ENCODE measurements at places on chromosomes 3 and 15.

GRCh38 chr3:31629054-31629453 lies 96.3 kb downstream of the STT3B start:
- DNase-seq = no peak

GRCh38 chr3:151931171-151931570 lies 57.7 kb downstream of the SUCNR1 start:
- DNase-seq = no peak

- peak; percentile 62 for DNase-seq
Measured at GRCh38 chr3:158731938-158732855, at the start of gene RARRES1. Gene RARRES1 (minus strand): TSS chr3:158732457. CDS start chr3:158732415, 42 bp downstream.

DNA sequence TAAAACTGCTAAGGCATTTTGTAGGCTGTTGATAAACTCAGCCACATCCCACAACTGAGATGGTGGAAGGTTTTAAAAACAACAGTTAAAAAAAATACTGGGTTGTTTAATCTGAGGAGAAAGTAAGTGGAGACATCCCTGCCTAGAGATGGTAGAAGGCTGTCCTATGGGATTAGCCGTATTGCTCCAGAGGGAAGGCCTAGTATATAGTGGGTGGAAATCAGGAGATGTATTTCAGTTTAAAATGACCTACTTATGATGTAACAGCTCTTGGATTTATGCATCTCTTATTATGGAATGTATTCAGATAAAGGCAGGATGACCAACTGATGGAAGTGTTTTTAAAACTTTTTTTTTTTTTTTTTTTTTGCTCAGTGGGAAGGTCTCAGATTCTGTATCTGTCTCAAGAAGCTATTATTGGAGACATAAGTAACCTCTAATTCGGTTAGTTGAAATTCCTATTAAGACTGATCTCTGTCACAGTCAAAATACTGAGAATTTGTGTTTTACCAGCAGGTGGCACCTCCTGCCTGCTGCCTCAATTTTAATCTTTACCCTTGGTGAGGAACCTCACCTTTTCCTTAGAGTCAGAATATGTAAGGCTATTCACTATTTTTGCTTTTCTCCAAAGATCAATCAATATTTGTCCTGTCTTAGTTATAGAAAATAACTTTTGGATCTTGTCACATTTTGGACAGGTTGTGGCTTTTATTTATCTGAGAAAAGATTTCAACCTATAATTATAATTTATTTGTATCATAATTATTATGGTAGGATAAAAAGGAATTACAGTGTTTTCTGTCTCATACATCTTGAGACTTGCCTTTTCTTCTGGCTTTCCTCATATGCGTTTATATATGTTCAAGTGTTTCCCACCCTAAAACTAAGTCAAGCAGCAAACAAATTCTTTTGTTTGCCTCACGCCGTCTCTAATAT lies 63.0 kb downstream of the VPS8 start:
- peak; percentile 20 for DNase-seq

GRCh38 chr3:105752791-105753415 lies 115.9 kb downstream of the CBLB start:
- DNase-seq = peak; percentile 45

GRCh38 chr3:42503957-42504333 lies 1.5 kb downstream of the VIPR1 start:
- no peak for DNase-seq

GRCh38 chr3:98890965-98891910 lies 10.3 kb downstream of the DCBLD2 start:
- no peak for DNase-seq

DNA sequence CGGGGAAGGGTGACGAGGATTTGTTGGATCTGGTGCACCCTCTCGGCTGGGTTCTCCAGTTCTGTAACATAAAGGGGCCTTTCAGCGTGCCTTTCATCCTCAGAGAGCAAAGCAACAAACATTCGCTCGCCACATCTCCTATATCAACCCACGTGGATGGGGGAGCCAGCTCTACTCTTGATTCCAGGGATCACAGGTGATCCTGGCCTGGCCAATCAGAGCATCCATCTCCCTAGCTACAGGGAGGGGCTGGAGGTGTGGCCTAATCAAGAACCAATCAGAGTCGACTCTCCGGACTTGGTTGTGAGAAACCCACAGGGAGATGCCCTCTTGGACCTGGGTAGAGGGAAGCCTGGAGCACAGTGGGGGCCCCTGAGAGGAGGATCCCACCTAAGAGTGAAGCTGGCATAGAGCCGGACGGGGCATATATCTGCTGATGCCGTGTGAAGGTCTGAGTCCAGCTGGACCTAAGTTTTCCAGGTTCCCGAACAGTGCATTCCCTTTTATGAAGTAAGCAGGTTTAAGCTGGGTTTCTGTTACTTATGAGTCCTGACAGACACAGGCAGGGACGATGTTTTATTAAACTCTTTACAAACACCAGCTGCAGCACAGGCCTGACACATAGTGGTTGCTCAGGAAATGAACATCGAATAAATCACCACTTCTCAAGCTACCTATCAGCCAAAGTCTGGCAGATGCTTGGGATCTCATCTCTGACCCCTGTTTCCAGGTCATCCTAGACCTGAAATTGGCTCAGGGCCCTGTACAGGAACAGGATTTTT lies 50.7 kb upstream of the RAD18 start:
- no peak for DNase-seq

Data from activated CD4-positive, alpha-beta T cell treated with anti-CD3 and anti-CD28 coated beads for 48 hours (primary cell).